ENCODE measurements at places on chromosomes 2 and 18. TPM values are rescaled to one million over a fixed set of nuclear protein-coding genes. Genes with fewer than 3 reads are reported as not detected.

The PRSS56 gene
- total RNA-seq: not detected

The CEP192 gene
- total RNA-seq: 40.3 TPM

The ICOS gene
- not detected for total RNA-seq

The CDH19 gene
- not detected for total RNA-seq

The HSBP1L1 gene
- not detected for total RNA-seq

The SERPINB3 gene
- not detected for total RNA-seq

The SLC9A2 gene
- total RNA-seq: 0.06 TPM

The REEP1 gene
- total RNA-seq: 0.93 TPM

The CHRNG gene
- total RNA-seq: not detected

The POMC gene
- not detected for total RNA-seq

The BOK gene
- 2.0 TPM for total RNA-seq

The NT5C1B gene
- not detected for total RNA-seq

The SLC4A3 gene
- 0.88 TPM for total RNA-seq

The FAM124B gene
- 0.15 TPM for total RNA-seq

The MDH1B gene
- total RNA-seq: 3.9 TPM

The PRKAG3 gene
- total RNA-seq: not detected

The BMP10 gene
- not detected for total RNA-seq

The PARD3B gene
- total RNA-seq: 2.0 TPM

The ALPI gene
- not detected for total RNA-seq

The LOXL3 gene
- total RNA-seq: 39.1 TPM

The GCG gene
- not detected for total RNA-seq

The C1GALT1C1L gene
- total RNA-seq: 0.12 TPM

The DYNAP gene
- total RNA-seq: not detected

The LAMA1 gene
- 95.4 TPM for total RNA-seq

The PTPRN gene
- 4.2 TPM for total RNA-seq

The GPR39 gene
- total RNA-seq: 1.4 TPM

The FOXD4L1 gene
- not detected for total RNA-seq

The SKOR2 gene
- not detected for total RNA-seq

The GALNT13 gene
- total RNA-seq: 4.3 TPM

The POTEJ gene
- total RNA-seq: 0.21 TPM

Measured in neural progenitor cell (in vitro differentiated cells).